NCI-H187 (cell line): ENCODE measurements at places on chromosomes 6 and 20.

- peak; percentile 39 for DNase-seq
Measured at GRCh38 chr6:21559238-21559637, 34.3 kb upstream of the SOX4 start.

- DNase-seq, result no peak
Measured at GRCh38 chr6:153831350-153832078, 207.5 kb upstream of the OPRM1 start.

- DNase-seq, result no peak
Measured at GRCh38 chr6:74000666-74001490, 304.9 kb downstream of the CD109 start.

- no peak for DNase-seq
Measured at GRCh38 chr20:37521061-37521771, at the start of gene NNAT. NNAT (plus strand) TSS chr20:37521250; CDS start chr20:37521332, 82 bp downstream.

GRCh38 chr20:57536771-57537724 is 12.1 kb upstream of the CTCFL start:
- DNase-seq, result no peak

GRCh38 chr6:45031601-45032000 is 296.5 kb upstream of the RUNX2 start:
- DNase-seq, result no peak

DNA sequence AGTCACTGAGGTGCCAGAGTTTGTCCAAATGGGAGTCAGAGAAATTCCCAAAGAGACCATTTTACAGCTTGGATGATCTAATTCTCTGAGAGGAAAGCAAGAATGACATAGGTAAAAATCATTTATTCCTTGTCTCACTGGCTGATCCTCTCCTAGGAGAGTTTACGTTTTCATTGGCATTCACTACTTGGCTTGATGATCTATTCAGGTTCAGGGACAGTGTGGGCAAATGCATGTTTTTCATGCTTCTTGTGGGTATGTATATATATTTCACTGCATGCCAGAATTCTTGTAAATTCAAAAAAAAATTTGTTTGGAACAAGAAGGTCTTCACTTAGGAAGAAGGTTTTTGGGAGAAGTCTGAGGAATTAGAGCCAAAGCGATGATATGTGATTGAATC is 403.4 kb upstream of the JAG1 start:
- DNase-seq, result no peak

- no peak for DNase-seq
Measured at GRCh38 chr6:48916607-48917006, 546.4 kb downstream of the MMUT start.

DNA sequence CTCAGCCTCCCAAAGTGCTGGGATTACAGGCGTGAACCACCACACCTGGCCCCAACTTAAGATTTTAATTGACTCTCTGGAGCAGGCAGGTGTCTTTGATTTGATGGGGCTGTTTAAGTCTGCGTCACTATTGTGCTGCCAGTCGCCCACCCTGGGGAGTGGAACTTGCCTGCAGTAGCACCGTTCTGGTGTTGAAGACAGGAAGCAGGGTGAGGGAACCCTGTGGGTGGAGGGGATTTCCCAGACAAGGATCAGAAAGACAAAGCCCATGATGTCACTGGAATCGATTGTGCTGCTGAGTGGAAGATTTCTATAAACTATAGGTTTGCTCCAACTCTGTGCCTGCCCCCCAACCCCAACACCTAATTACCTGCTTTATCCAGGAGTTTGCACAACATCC is 11.0 kb downstream of the ALDH8A1 start:
- DNase-seq, result no peak

DNA sequence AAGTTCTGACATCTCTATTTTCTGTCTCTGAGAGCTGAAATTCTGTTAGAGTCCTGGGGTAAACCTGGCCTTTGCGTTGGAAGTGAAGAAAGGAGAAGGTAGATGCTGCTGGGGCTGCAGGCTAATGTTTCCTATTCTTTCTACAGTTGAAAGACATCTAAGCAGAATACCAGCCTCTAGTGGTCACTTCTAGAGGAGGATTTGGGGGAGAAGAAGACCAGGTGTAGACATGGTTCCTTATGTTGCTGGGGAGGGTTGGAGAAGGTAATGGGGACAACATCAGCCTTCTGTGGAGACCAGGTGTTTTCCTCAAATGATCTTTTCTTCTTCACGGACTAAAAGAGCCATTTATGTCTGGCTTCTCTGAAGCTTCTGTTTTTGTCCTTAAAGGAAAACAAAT is 62.6 kb downstream of the BTBD3 start:
- DNase-seq, result no peak

- no peak for DNase-seq
Measured at GRCh38 chr6:132527791-132528190, 10.3 kb upstream of the TAAR9 start.

DNA sequence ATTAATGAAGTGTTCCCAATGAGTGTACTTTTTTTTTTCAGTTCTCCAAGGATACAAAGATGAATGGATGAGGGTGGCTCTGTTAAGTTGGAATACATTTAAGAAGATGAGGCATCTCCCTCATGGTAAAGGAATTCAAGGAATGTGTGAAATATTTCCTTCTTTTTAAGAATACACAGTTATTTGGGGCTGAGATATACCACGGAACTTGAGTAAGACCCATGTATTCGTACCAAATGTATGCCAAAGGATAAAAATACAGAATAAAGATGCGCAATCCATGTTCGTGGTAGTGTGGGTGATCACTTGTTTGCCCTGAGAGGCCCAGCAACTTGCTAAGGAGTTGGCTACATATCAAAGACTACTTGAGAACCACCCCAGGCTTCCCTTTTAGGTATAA is 164.2 kb upstream of the TCF21 start:
- DNase-seq, result no peak

- no peak for DNase-seq
Measured at GRCh38 chr6:168451805-168452517, 11.0 kb downstream of the SMOC2 start.

GRCh38 chr6:155088856-155089255 is 93.7 kb downstream of the TIAM2 start:
- no peak for DNase-seq
